ENCODE measurements at places on chromosomes 7 and 10.

- ATAC-seq, result peak; percentile 83
Measured at GRCh38 chr7:28921822-28922221, 36.3 kb downstream of the TRIL start.

DNA sequence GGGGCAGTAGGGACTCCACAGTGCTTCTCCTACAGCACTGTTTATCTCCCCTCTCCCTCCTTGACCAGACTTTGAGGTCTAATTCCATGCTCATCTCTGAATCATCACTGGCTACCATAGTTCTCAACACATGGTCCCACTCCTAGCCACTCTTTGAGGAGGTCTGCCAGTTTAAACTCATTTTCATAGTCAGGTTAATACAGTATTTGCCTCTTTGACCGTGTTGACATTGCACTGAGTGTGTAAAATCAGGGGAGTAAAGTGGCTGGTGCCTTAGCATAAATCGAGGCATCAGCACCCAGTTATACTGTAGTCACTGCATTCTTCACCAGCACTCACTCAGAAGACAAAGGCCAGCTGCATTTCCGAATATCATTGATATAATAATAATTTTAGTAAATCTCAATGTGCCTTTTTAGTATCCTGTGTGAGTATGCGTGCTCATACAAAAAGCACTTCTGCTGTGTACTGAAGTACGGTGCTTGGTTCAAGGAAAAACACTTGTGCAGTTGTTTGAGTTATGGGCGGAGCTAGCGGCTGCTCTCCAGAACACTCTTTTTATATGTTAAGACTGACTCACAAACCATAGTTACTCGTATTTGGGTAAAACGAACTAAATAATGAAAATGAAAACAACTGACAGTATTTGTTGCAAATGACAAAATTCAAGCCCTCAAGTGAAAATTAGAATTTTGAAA lies 89.7 kb downstream of the GALNT11 start:
- no peak for ATAC-seq

DNA sequence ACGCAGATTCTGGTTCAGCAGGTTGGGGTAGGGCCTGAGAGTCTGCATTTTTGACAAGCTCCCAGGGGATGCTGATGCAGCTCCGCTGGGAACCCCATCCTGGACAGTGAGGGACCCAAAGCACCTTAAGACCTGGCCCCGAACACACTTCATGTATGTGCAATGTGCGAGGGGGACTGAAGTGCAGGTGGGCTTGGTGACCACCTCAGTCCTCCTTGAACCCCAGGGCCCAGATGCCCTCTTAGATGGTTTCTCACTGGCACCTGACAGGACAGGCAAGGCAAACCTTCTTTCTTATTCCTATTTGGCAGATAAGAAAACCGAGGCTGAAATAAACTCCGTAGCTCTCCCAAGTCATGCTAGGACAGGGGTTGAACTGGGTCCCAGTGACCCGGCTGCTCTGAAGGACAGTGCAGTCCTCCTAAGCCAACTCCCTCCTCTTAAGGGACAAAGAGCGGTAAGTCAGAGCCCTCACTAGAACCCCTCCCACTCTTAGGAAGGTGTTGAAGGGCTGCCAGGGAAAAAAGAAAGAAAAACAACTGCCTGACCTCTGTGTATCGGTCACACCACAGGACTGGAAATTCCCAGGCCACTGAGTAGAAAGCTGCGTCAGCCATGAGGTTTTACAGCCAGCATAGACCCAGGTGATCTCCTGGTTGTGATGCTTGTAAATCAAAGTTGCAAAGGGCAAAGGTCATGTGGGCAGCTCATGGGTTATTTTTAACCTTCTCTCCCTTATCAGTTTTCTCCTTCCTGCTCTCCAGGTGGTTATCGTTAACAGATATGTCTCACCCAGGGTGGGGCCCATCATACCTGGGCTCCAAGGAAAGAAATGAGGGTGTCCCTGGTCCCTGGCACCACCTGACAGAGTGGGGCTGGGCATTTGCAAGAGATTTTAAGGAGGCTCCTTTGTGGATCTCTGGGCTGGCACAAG lies 90.9 kb upstream of the SMNDC1 start:
- peak; percentile 1 for ATAC-seq

- ATAC-seq, result no peak
Measured at GRCh38 chr10:128296253-128297007, 170.2 kb upstream of the MKI67 start.

DNA sequence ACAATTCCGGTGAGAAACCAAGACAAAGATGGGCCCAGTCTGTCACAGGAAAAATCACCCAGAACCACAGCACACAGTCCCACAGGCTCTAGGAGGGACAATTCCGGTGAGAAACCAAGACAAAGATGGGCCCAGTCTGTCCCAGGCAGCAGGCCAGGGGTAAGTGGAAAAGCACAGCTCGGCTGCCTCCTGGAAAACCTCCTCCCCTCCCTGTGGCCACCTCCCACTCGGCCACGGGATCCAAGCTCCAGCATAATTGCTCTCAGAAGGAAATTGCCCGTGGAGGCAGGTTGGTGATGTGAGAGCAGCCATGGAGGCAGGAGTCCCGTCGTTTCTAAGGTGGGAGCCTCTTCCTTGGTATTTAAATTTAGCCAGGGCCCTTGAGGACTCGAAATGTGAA lies 95.7 kb downstream of the PLXNA4 start:
- ATAC-seq, result no peak

DNA sequence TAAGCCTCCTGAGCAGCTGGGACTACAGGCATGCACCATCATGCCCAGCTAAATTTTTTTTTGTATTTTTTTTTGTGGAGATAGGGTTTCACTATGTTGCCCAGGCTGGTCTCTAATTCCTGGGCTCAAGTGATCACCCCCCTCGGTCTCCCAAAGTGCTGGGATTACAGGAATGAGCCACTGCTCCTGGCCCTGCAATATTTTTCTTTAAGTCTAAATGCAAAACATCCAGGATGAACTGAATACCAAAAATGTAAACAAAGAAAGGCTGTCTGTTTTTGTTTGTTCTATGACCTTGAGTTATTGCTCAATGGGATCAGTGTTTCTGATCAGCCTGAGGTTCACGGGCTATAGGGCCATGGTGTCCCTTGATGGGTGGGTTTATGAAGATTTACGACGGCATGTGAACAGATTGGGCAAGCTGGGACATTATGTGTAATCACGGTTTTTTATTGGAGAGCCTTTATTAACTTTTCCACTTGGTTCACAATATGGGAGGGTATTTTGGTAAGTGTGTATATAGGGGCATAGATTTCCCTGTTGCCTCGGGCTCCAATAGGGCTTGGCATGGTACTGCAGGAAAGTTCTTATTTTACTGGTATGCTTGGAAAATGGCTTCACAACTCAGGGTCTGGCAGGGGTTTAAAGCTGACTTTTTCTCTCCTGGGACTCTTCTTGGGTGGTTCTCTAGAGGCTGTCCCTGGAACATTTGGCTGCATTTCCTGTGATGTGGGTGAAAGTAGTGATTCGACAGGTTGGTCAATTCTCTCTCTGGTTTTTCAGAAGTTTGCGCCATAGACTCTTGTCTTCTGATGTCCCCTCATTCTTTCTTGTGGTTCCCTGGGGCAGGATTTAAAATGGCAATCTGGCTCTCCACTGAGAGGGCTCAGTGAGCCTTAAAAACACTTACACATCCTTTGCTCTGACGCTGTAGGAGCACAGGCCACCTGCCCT lies 41.6 kb downstream of the MRPS33 start:
- no peak for ATAC-seq

GRCh38 chr7:143299840-143300239 lies 11.7 kb downstream of the CASP2 start:
- peak; percentile 75 for ATAC-seq

GRCh38 chr10:62234077-62234605 lies 34.5 kb downstream of the RTKN2 start:
- no peak for ATAC-seq
